ENCODE measurements at places on chromosomes 12 and 14. TPM values are rescaled to one million over a fixed set of nuclear protein-coding genes. Genes with fewer than 3 reads are reported as not detected.

DNA sequence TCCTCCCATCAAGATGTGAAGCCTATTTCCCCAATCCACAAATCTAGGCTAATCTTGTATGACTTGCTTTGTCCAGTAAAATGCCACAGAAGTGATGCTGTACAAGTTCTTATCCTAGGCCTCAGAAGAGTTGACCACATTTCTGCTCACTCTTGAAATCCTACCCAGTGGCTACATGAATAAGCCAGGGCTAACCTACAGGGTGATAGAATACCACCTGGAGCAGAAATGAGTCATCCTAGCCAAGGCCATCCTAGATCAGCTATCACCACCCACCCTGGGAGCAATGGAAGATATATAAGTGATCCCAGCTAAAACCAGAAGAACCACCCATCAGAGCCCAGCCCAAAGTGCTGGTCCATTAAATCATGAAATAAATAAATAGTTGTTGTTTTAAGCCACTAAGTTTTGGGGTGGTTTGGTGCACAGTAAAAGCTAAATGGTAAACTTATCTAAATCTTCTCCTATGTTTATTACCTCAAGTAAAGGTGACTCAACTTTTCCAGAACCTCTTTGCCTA is 105.1 kb downstream of the RPS29 start:
- no peak for DNase-seq

DNA sequence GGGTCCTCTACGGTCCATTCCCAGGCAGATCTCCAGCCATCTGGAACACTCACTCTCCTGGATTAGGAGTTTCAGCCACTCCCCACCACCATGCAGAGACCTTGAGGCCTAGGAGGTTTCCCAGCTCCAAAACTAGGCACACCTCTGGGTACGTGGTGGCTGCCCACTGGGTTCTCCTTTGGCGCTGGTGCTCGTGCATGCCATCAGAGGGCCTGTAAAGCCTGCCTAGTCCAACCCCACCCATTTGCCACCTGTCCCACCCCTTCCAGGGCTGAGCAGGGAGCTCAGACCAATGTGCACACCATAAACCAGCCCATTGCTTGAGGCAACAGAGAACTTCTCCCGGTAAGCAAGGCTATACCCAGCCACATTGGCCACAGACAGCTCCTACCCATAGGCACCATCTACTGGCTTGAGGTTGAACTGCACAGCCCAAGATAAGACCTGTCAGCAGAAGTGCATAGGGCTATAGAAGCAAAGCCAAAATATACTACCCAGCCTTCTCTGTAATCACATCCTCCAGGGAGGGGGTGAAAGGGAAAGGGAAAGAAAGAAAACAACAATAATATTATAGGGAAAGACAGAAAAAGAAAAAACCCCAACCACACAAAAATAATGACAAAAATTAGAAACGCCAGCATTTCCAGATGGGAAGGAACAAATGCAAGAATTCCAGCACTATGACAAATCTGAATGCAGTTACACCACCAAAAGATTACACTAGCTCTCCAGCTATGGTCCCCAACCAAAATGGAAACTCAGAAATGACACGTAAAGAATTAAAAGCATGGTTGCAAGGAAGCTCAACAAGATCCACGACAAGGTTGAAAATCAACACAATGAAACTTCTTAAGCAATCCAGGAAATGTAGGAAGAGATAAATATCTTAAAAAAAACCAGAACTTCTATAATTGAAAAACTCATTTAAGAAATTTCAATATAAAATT is 111.9 kb upstream of the CCDC175 start:
- DNase-seq, result peak; percentile 69

DNA sequence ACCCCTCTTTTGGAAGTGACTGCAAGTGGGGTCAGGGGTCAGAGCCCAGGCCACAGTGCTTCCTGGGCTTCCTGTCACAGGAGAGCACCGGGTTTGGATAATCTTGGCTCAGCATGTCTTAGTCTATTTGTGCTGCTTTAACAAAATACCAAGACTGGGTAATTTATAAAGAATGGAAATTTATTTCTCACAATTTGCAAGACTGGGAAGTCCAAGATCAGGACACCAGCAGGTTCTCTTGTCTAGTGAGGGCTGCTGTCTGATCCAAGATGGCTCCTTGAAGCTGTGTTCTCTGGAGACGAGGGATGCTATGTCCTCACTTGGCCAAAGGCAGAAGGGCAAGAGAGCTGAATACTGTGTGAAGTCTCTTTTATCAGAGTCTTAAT is 74.1 kb downstream of the RIN3 start:
- no peak for DNase-seq

GRCh38 chr14:32984241-32984930 is 45.7 kb downstream of the NPAS3 start:
- DNase-seq, result no peak

DNA sequence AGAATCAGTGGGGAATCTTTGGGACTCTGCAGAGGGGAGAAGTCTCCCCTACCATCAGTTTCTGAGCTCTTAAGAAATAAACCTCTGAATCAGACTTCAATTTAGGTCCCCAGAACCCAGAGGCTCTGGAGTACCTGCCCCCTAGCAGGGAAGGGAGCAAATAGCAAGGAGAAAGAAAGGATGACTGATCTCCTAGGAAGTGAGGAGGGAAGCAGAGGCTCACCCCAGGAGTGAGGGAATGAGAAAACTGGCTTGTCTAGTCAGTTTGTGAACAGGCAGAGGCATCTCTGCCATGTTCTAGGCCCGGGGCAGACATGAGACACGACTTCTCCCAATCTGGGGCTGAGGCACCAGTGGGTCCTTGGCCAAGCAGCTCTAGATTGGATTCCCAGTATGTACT is 24.3 kb upstream of the SMUG1 start:
- DNase-seq, result no peak

DNA sequence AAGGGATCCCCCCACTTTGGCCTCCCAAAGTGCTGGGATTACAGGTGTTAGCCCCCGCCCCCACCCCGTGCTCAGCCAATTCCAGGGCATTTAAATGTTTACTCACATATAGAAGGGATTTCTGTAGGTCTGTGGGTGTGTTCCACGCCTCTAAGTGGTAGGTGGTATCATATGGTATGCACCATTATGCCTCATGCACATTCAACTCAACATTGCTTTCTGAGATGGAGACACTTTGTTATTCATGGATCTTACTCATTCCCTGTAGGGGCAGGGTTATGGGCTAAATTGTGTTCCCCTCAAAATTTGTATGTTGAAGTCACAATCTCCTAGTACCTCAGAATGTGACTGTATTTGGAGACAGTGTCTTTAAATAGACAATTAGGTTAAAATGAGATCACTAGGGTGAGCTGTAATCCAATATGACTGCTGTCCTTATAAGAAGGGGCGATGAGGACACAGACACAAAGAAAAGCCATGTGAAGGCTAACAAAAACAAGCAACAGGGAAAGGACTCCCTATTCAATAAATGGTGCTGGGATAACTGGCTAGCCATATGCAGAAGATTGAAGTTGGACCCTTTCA is 200.6 kb downstream of the EFCAB11 start:
- DNase-seq, result no peak

DNA sequence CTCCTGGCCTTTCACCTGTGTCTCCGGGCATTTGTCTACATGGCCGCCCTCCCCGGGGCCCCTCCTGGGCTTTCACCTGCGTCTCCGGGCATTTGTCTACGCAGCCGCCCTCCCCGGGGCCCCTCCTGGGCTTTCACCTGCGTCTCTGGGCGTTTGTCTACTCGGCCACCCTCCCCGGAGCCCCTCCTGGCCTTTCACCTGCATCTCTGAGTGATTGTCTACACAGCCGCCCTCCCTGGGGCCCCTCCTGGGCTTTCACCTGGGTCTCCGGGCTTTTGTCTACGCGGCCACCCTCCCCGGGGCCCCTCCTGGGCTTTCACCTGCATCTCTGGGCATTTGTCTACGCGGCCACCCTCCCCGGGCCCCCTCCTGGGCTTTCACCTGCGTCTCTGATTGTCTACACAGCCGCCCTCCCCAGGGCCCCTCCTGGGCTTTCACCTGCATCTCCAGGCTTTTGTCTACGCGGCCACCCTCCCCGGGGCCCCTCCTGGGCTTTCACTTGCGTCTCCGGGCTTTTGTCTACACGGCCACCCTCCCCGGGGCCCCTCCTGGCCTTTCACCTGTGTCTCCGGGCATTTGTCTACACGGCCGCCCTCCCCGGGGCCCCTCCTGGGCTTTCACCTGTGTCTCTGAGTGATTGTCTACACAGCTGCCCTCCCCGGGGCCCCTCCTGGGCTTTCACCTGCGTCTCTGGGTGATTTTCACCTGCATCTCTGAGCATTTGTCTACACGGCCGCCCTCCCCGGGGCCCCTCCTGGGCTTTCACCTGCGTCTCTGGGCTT is 68.0 kb upstream of the GALNT9 start:
- DNase-seq, result no peak

- no peak for DNase-seq
Measured at GRCh38 chr14:61154641-61155040, 126.5 kb downstream of the TMEM30B start.

DNA sequence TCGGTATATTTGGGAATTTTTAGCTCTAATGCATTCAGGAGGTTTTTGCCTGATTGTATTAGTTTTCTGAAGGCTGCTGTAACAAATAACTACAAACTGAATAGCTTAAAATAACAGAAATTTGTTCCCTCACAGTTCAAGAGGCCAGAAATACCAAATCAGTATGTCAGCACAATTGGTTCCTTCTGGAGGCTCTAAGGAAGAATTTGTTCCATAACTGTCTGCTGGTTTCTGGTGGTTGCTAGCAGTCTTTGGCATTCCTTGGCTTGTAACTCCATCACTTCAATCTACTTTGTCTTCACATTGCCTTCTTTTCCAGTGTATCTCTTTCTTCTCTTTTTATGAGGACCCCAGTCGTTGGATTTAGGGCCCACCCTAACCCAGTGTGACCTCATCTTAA is 21.3 kb downstream of the TMTC3 start:
- DNase-seq, result no peak

GRCh38 chr12:132094269-132094891 is 49.7 kb downstream of the DDX51 start:
- DNase-seq, result no peak

GRCh38 chr14:99592933-99593753 is 10.9 kb downstream of the CCDC85C start:
- DNase-seq, result peak; percentile 56

GRCh38 chr14:87430810-87431209 is 562.2 kb downstream of the GALC start:
- DNase-seq, result no peak

DNA sequence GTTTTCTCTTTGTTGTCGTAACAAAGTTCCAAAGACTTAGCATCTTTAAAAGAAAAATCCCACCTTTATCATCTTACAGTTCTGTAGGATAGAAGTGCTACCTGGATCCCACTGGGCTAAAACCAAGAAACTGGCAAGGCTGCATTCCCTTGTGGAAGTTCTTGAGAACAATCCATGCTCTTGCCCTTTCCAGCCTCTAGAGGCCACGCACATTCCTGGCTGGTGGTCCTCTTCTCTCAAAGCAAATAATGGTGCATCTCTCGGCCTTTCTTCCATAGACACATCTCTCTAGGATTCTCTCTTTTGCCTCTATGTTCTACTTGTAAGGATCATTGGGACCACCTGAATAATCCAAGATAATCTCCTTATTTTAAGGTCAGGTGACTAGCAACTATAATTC is 8.2 kb upstream of the PAWR start:
- DNase-seq, result no peak

The BCL7A gene
- 22.1 TPM for total RNA-seq

The FOXM1 gene
- 38.2 TPM for total RNA-seq

The ACSM4 gene
- not detected for total RNA-seq

The CELA1 gene
- not detected for total RNA-seq

The OAS2 gene
- total RNA-seq, result 0.12 TPM

The TAS2R8 gene
- 0.22 TPM for total RNA-seq

The EPYC gene
- total RNA-seq, result not detected

The INHBC gene
- total RNA-seq, result 0.06 TPM

All from neural progenitor cell (in vitro differentiated cells).